Sigmoid colon (tissue), 7 donors: ENCODE measurements at places on chromosomes 3 and 15.

DNA sequence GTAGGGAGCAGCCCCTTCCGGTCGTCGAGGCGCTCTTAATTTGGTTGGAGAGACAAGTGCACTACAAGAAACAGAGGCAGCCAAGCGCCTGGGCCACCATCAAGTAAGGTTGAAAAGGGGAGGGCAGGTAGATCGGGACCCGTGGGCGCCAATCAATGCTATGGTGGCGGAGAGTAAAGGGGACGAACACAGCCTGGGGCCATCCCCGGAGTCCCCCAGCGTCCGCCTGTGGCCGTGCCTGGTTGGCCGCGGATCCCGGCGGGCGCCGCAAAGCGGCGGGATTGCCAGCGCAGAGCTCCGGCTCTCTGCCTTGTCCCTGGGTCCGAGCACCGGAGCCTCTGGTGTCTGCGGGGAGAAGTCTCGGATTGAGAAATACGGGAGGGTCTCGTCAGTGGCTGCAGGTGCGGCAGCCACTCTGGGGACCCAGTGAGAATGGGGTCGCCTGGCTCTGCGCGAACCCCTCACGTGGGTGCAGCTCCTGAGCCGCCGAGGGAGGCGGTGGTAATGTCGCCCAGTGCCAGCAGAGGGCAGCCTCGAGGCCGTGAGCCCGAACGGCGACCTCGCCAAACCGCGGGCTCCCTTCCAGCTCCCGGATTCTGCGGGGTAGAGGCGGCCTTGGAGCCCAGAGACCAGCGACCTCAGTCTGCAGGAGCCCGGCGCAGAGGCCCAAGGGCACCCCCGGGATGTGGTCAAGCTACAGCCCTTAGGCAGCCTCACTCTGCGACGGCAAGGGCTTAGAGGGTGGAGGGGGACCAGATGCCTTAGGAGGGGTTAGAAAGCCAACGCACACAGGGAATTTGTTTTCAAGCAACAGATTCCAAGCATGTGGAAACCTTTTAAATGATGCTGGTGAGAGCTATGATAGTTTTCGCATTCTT is 10.8 kb downstream of the FOXL2 start:
- peak; percentile 84 for DNase-seq

DNA sequence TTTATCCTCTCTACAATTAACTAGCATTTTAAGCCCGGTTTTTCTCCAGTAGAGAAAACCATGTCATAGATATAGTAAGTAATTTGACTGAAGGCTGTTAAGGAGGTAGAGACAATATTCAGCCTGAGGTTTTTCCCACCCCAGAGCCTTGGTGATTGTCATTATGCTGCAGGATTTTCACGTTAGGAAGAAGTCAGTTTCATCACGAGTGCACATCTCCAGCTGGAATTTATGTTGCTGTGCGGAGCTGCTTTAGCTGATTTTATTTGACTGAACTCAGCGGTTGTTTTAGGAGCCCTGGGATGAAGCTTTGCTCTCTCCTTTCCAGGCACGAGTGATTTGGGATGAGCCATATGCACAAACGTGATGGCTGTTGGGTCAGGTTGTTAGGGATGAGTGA is 271.3 kb upstream of the RGMA start:
- peak; percentile 22 for DNase-seq

DNA sequence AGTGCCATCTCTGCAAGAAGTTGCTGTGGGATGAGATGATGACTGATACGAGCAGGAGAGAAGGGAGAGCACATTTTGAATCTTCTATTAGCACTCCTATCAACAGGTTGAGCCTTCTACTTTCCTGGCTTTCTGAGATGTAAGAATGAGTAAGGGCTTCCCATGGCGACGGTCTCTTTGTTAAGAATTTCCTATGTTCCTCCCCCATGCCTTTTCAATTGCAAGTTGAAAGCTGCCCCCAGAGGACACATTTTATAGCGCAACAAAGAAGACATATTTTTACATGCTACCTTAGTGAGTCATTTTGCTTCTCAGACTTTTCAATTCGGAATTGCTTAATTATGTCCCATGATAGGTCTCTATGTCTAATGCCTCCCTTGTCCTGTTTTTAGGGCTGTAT is 71.3 kb upstream of the LRTM1 start:
- no peak for DNase-seq

GRCh38 chr3:62090066-62090465 is 283.3 kb downstream of the FEZF2 start:
- DNase-seq: no peak
